ENCODE measurements at places on chromosomes 6 and 20.

DNA sequence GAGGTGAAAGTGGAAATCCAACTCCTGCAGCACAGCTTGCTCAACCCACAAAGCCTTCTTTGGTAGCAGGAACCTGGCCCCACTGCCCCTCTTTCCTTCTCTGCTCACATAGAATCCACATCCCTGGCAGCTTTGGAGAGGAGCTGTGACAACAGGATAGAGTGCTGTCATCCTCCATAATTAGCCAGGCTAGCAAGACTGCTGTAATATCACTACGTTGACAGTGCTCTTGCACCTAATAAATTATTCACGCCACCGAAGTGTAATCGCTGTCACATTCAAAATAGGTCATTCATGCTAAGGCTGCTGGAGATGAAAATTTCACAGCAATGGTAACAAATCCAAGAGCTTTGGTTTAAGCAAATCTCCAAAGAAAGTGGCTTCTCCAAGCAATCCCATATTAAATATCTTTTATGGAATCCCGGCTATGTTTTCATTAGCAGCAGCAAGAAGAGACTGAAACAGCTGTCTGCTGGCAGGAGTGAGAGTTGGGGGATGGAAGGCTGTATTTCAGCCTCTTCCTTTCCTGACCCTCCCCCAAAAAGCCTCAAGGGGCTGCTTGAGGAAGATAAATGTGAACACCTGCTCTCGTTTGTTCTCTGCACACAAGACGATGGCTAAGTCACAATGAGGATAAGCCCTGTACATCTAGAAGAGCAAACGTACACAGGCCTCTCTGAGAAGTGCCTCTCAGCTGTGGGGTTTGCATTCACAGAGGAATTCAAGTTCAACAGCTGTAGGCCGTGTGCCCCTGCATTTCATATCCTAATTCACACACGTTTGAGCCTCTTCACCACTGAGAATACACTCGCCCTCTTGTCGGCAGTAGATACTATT is 16.5 kb downstream of the RIPOR2 start:
- no peak for DNase-seq

DNA sequence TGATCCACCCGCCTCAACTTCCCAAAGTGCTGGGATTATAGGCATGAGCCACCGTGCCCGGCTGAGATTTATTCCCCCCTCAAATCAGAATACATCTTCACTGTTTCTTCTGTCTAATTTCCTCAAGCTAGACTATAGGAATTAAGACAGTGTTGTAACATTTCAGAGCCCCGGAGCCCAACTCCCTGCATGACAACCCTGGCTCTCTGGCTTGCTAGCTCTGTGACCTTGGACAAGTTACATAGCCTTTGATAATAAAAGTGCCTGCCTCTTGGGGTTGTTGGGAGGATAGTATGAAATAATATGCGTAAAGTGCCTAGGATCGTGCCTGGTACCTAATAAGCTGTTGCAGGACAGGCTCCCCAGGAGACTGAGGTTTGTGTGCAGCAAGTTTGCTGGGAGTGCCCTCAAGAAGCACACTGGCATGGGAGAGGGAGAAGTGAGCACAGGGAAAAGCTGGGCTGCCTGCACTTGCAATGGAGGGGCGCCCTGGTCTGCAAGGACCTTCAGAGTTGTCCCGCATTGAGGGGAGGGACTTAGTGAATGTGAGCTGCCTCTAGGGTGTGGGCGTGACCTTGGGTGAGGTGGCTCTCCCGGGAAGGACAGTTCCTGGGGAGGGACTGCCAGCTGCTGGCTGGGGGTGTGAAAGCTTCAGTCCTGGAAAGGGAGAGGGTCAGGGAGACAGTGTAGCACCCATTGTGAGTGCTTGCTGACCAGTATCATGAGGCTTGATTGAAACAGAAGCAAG is 43.4 kb downstream of the TAF8 start:
- DNase-seq: no peak

DNA sequence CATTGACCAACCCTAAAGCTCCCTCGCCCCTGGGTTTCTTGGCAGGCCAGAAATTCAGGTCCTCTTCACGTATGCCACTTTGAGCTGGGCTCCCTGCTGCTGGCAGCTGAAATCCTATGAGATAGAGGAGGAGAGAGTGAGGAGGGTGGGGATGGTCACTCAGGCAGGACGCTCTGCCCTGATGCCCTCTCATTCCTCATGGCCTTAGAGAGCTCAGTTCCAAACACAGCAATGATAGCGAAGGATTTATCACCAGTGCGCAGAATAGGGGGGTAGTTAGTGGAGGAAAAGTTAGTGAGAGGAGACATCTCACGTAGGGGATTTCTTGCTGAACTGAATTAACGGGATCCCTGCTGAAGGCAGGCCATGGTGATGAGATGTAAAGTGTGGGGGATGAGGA is 84.2 kb upstream of the PMEPA1 start:
- DNase-seq: no peak

GRCh38 chr6:124223611-124224345 is 420.1 kb downstream of the NKAIN2 start:
- no peak for DNase-seq

DNA sequence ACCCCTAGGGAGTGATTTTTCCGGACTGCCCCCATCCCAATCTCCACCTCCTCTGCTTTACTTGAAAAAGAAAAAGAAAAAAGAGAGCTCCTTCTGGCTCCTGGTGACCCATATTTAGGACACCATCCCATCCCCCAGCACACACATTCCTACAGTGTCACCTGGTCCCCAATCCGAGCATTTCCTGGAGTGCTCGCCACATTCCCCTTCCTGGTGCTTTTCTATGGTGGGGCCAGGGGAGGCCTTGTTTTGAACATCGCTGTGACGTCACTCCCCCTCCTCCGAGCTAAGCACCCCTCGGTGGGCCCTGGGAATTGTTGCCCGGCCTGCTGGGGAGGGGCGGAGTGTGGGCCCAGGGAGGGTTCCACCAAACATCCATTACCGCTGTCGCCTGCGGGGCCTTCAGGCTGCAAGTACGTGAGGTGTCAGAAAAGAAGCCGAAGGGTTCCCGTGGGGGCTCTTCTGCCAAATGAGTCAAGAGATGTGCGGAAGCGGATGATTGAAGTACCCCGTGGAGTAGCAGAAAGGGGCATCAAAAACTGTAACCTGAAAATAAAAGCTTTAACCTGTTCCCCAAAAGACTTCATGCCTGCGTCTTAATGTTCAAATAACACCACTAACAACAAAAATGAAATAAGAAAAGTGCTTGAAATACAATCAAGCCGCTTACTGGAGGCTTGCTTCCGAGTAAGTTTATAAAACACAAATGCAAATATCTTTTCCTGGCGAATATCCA is 2.8 kb upstream of the FOXC1 start:
- no peak for DNase-seq

DNA sequence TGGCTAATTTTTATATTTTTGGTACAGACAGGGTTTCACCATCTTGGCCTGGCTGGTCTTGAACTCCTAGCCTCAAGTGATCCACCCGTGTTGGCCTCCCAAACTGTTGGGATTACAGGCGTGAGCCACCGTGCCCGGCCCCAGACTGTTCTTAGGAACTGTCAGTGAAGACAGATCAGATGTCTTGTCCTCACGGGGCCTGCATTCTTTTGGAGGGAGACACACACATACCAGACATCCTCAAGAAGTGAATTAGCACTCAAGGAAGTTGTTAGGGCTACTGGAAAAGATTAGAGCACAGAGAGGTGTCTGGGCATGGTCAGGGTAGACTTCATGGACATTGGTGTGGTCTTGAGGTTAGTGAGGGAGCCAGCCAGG is 10.3 kb upstream of the LPIN3 start:
- DNase-seq: no peak

DNA sequence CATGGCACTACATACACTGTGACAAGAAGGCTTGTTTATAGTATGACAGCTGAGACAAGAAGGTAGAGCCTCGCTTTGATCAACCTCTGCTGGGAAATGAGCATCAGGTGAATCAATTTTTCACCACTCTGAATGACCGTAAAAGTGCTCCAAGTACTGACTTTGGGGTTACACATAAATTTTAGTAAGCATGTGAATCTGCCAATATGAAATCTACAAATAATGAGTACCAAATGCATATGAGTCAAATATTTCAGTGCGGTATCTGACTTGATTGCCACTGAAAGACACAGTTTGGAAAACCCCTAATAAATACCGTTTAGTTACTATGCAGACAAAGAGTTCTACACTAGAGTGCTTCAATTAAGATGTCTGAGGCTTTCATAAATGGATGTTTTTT is 77.8 kb downstream of the ATG5 start:
- no peak for DNase-seq

- DNase-seq: no peak
These were observed 285.7 kb downstream of the BTBD9 start for GRCh38 chr6:38354037-38354381.

GRCh38 chr6:12440981-12441380 is 150.8 kb downstream of the EDN1 start:
- no peak for DNase-seq

DNA sequence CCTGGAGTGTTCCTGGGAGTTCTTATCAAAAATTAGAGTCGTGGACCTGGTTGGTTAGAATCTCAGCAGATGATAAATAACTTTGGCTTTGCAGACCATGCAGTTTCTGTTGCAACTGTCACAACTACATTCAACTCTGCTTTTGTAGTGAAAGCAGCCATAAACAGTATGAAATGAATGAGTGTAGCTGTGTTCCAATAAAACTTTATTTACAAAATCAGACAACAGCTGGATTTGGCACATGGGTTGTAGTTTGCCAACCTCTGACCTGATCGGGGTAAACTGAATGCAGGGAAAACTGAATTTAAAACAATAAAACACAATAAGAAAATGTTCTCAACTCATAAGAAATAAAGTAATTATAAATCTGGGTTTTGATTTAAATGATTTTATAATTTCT is 513.8 kb downstream of the CDKAL1 start:
- DNase-seq: no peak
